ENCODE measurements at places on chromosomes 3 and 15.

GRCh38 chr3:22960105-22960984 is 242.8 kb upstream of the UBE2E2 start:
- peak; percentile 17 for DNase-seq

DNA sequence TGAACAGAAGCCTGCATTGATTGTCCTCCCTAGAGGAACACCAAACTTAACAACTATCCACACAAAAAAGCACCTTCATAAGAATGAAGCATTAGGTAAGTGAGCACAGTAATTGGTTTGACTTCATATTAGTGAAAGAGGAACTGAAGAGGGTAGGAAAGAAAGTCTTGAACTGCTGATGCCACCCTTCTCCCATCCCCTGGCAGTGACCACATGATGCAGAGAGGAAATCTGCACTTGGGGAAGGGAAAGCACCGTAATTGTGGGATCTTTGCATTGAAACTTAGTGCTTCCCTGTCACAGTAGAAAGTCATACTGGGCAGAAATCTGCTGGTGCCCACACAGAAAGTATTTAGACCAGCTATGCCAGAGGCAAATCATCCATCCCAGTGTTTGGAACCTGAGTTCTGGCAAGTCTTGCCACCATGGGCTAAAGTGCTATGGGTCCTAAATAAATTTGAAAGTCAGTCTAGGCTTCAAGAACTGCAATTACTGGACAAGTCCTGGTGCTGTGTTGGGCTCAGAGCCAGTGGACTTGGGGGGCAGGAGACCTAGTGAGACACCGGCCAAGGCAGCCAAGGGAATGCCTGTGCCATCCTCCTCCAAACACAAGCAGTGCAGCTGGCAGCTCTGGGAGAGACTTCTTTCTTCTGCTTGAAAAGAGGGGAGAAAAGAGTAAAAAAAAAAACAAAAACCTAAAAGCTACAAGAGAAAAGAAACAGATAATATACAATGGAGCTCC is 63.6 kb downstream of the SLC15A2 start:
- DNase-seq = no peak

- DNase-seq = no peak
Measured at GRCh38 chr3:160232014-160232413, 6.8 kb downstream of the C3orf80 start.

DNA sequence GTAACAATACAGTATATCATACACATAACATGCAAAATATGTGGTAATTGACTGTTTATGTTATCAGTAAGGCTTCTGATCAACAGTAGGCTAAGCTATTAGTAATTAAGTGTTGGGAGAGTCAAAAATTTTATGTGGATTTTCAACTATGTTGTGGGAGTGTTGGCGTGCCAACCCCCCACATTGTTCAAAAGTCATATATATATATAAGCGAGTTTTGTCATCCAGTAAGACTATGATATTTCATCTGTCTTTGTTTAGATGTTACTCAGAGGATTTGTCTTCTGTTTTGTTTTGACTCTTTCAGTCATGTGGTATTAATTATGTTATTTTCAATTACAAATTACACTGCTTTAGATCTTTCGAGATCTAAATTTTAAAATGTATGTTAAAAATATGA is 51.0 kb upstream of the RAP2B start:
- DNase-seq = no peak

- DNase-seq = no peak
Measured at GRCh38 chr15:33737687-33738601, 230.4 kb upstream of the CHRM5 start.

DNA sequence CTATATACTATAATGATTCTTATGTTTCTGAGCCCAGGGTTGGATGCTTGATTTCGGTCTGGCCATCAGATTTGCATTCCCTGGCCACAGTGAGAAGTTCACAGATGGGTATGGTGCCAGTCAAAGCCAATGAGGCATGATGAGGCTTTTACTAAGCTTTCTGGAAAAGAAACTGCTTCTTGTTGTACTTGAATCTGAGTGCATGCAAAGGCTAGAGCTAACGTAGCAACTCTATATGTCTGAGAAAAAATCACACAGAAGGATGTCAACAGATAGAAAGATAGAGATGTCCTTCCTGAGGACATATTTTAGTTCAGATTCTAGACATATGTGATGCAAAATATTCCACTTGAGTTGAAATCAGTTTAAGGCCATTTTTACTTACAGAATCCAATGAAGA is 608.1 kb downstream of the ROBO1 start:
- no peak for DNase-seq

DNA sequence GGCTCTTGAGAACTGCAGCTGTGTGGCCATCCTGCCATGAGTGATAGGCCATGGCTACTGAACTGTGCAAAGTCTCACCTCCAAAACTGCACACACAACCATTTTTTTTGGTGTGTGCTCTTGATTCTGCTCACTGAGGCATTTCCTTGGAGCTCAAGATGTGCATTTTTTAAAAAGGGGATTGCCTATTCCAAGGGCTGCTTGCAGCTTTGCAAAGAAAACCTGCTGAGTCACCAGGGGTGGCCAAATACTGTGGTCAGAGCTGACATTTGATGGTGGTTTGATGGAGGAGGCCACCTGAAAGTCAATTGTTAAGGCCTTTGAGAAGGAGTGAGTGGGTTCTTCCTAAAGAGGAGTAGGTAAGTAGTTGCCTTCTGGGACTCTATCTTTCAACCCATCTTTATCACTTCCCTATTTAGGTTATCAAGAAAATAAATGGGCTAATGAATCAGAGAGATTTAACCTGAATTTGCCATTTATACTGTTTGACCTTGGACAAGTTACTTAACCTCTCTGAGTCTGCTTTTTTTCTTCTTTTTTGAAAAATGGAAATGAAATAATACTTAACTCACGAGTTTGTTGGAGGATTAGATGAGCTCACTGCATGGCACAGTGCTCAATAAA is 87.9 kb downstream of the CHST2 start:
- DNase-seq = peak; percentile 22

- DNase-seq = no peak
Measured at GRCh38 chr3:129758785-129759320, 134.7 kb downstream of the TMCC1 start.

DNA sequence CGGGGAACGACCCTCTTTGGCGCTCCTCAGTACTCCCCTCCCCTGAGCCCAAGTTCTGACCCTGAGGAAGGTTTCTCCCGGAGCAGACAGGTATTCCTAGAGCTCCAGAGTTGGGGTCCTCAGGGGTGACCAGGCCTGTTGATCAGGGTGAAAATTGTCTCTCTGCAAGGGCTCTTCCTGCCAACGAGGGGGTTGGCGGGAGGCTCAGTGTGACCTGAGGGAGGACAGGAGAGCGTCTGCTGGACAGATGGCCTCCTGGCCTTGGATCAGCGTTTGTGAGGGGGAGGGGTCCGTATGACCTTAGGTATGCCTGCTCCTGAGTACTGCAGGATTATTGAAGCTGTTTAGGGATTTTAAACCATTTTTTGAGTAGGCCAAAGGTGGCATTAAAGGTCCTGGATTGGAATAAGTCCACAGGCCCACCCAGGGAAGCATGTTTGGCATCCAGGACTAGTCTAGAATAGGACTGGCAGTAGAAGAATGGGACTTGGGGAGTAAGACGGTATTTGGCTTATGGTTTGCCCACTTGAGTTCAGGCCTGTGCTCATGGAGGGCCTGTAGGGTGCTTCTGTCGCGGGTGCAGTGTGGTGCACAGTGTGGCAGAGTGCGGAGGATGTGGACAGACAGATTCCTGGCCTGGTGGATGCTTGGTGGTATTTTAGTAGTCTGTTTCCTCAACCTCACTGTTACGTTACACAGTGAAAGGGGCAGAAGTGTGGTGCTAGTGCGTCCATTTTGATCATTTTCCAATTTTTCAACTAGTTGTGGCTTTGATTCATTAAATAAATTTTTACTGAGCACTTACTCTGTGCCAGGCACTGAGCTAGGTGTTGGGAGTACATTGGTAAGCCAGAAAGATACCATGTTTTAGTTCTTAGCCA is 959 bp downstream of the ZNF592 start:
- DNase-seq = no peak

- no peak for DNase-seq
Measured at GRCh38 chr3:171775943-171776342, 34.3 kb downstream of the PLD1 start.

DNA sequence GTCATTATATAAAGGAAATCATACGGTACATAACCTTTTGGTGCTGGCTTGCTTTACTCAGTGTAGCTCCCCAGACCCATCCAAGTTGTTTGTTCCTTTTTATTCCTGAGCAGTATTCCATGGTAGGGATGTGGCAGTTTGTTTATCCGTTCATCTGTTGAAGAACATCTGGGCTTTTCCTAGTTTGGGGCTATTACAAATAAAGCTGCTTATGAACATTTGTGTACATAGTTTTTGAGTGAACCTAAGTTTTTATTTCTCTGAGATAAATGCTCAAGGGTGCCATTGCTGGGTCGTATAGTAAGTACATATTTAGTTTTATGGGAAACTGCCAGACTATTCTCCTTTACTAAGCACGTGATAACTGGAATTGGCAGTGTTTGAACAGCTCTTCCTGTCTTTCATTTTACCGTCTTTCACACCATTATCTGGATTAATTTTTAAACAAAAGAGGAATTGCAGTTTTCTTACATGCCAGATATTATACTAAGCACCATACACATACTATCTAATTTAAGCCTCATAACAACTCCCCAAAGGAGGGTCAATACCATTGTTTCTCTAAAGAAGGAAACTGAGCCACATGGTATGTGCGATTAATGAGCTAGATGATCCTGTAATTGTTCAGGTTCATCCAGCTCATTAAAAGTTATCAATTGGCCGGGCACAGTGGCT is 85.6 kb downstream of the PTPRG start:
- no peak for DNase-seq

GRCh38 chr3:160981217-160981938 is 123.8 kb downstream of the B3GALNT1 start:
- DNase-seq = no peak

- no peak for DNase-seq
Measured at GRCh38 chr3:157063926-157064325, 96.0 kb downstream of the CCNL1 start.

GRCh38 chr3:195875482-195876236 is 32.7 kb downstream of the TNK2 start:
- no peak for DNase-seq

DNA sequence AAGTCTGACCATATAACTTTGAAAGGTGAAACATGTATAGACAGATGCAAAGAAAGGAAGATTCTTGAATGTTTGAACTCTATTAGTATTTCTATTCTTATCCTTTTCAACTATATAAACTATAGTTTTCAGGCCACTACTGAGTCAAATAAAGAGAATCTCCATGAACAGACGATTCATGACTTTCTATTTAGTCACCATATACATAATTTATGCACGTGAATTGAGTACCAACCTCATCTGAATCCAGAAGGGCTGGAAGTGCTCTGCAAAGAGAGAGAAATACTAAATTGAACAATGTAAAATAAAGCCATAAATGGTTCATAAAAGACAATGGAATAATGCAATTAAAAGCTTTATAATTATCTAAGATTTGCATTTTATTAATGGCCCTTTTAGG is 9.5 kb upstream of the VPS39 start:
- DNase-seq = no peak

- no peak for DNase-seq
Measured at GRCh38 chr15:67558502-67558901, 16.0 kb downstream of the MAP2K5 start.

DNA sequence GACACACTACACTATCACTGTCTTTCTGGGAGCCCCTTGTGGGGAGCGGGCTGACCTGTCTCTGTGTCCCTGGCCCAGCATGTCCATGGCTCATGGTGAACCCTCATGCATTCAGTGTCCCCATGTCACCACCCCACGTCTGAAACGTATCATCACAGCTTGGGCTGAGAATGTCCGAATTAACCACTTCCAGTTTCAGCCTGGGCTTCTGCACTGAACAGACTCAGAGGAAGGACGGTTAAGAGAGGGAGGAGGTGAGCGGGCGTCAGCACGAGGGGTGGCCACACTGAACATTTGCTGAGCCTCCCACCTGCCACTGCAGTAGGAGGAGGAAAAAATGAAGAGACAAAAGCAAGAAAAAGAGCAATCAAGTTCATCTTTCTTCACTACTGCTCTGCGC is 30.5 kb downstream of the ATP2B2 start:
- no peak for DNase-seq

DNA sequence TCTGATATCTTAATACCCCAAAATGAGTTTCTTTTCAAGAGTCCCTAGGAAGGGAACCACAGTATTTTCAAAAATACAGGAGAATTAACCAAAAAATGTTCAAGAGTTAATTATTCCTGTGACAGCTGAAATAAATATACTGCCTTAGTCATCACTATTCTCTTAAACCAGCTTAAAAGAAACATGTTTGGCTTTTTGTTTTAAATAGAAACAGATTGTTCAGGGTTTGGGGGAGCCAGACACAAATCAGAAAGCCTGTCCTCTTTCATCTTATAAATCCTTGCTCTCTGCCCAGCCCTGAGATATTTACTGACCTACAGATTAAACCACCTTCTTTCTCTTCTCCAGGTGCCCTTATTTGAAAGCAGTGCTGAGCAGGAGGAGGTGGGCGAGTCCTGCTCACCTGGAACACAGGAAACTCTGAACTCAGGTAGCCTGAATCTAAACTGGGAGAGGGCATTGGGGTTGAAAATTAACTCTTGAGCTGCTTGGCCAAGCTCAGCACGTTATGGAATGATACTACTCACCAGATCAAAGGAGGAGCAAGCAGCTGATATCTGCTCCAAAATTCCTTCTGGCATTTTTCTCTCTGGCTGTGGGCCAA is 84.1 kb upstream of the SPRED1 start:
- no peak for DNase-seq

GRCh38 chr3:43632269-43632733 is 10.5 kb upstream of the ANO10 start:
- peak; percentile 82 for DNase-seq

- no peak for DNase-seq
Measured at GRCh38 chr3:184761075-184761841, 49.4 kb upstream of the MAGEF1 start.

GRCh38 chr15:41901431-41901830 is 7.6 kb upstream of the SPTBN5 start:
- DNase-seq = no peak

- DNase-seq = no peak
Measured at GRCh38 chr3:178823591-178824246, 247.9 kb downstream of the ZMAT3 start.

- DNase-seq = no peak
Measured at GRCh38 chr3:146307456-146307725, 56.5 kb upstream of the PLSCR4 start.

GRCh38 chr15:57591822-57592367 is at the start of gene MYZAP:
Gene MYZAP (plus strand): TSS chr15:57591904. CDS start chr15:57592035, 131 bp downstream.
- no peak for DNase-seq

DNA sequence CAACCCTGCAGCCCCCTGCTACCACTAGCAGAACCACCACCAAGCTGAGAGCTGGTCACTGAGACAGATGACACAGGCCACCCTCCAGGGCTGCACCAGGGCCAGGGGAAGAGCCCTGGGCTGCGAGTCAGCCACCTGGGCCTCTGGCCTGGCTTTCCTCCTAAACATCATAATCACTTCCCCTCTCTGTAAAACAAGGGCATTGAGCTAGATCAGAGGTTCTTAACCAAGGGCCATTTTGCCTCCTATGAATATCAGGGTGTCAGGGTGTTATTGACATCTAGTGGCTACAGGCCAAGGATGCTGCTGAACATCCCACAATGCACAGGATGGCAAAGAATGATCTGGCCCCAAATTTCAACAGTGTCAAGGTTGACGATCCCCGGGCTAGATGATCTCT is 25.2 kb downstream of the TLE3 start:
- DNase-seq = no peak

GRCh38 chr3:195238081-195238571 is 32.8 kb downstream of the XXYLT1 start:
- no peak for DNase-seq

- DNase-seq = peak; percentile 58
Measured at GRCh38 chr15:38129531-38130204, 123.0 kb upstream of the SPRED1 start.

- no peak for DNase-seq
Measured at GRCh38 chr3:139762302-139762701, 84.5 kb upstream of the NMNAT3 start.

GRCh38 chr15:58931987-58932588 is 1.4 kb downstream of the SLTM start:
- no peak for DNase-seq

All from HS-27A (cell line).